ENCODE measurements at places on chromosomes 1 and 21.

- H3K36me3 ChIP-seq = no peaks in the 10 kb centered on the region
- no peak overlapping the region for H3K4me3 ChIP-seq
- peaks cover 25% of the 10 kb centered on the region for H3K27me3 ChIP-seq
- no peak for DNase-seq
- no peaks in the 10 kb centered on the region for H3K4me1 ChIP-seq
- H3K27ac ChIP-seq = no peak overlapping the region
Measured at GRCh38 chr1:87176087-87176486, 152.6 kb upstream of the LMO4 start.

- H3K27ac ChIP-seq = no peak overlapping the region
- H3K27me3 ChIP-seq = no peaks in the 10 kb centered on the region
- no peaks in the 10 kb centered on the region for H3K36me3 ChIP-seq
- no peaks in the 10 kb centered on the region for H3K4me1 ChIP-seq
Measured at GRCh38 chr21:36552434-36552785, 72.5 kb upstream of the CLDN14 start.

DNA sequence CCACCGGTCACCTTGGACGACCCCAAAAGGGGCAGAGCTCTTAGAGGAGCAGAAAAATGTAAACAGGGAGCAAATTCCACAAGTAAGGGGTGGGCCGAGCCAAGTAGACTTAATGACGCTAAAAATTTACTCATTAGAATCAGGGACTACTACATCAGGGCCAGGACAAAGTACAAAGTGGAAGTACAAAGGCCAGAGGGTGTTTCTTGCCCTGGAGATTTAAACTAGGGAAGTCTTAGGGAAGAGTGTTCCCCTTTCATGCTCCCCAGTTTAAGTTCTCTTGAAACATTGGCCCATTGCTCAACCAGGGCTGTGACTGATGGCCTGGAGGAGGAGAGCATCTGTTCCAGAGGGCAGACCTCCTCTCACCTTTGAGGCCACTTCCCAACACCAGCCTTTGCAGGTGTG lies 48.6 kb downstream of the BACH1 start:
- peaks cover 31% of the 10 kb centered on the region for H3K36me3 ChIP-seq
- H3K4me1 ChIP-seq = no peaks in the 10 kb centered on the region
- H3K27ac ChIP-seq = no peak overlapping the region
- no peaks in the 10 kb centered on the region for H3K27me3 ChIP-seq

GRCh38 chr1:78591971-78592370 lies 28.3 kb upstream of the IFI44L start:
- H3K4me3 ChIP-seq = no peak overlapping the region
- no peak for DNase-seq
- H3K27me3 ChIP-seq = no peaks in the 10 kb centered on the region
- no peaks in the 10 kb centered on the region for H3K4me1 ChIP-seq

- no peak for DNase-seq
- peaks cover 21% of the 10 kb centered on the region for H3K4me1 ChIP-seq
- H3K27ac ChIP-seq = peak overlapping the region; percentile 18
- no peaks in the 10 kb centered on the region for H3K27me3 ChIP-seq
- no peak overlapping the region for H3K4me3 ChIP-seq
Measured at GRCh38 chr1:41767534-41768525, 150.9 kb downstream of the HIVEP3 start.

DNA sequence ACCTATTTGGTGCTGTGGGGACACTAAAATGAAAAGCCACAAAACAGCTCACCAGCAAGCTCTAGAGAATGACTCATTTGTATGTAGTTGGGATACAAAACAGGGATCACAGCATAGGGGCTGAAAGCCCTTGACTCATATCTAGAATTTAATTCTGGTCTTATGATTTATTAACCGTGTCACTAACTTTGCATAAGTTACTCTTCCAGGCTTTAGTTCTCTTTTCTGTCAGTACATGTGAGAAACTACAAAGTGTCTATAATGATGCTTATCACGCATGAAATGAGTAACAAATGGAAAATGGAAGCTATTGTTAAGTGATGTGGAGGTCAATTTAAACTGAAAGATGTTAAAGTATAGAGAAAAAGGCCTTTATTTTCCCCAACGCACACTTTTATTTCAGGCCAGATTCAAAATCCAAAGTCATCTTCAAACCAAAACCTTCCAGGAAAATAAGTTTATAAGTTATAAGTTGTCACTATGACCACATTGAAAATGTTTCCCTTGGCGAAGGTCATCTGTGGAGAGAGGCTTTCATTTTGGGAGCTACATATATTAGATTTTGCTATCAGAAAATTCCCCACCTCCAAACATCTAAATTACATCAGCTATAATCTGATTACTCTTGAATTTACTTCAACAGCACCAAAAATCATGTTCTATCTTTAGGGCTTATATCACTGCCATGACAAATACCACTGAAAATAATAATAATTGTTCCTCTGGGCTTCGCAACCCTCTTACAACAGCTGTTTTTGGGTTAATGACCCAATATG lies 430.5 kb downstream of the MRPL39 start:
- no peaks in the 10 kb centered on the region for H3K4me1 ChIP-seq
- H3K4me3 ChIP-seq = no peak overlapping the region
- no peaks in the 10 kb centered on the region for H3K36me3 ChIP-seq
- H3K27me3 ChIP-seq = no peaks in the 10 kb centered on the region
- no peak overlapping the region for H3K27ac ChIP-seq

DNA sequence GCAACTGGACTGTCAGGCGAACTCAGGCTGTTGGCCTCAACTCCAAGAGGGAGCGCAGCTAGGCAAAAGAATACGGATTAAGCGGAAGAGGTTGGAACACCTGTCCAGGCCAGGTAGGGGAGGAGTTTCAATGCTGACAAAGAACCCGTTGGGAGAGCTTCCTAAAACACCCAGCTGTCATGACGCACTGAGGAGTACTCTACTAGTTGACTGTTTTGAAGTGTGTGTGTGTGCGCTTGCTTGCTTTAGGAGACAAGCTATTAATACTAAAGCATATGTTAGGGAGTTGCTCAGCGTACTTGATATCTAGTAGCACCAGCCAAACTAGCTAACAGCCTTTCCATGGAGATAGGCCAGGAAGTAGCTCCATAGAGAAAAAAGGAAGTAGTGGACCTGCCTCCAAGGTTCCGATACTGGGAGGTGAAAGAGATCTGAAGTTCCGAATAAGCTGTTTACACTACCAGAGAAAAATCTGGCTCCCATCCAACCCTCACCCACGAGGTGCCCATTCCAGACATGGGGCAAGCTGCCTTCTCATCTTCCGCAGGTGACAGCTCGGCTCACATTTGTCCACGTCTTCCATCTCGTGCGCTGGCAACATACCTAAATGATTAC lies 974 bp upstream of the FNBP1L start:
- peak overlapping the region; percentile 92 for H3K4me3 ChIP-seq
- H3K27ac ChIP-seq = no peak overlapping the region
- no peaks in the 10 kb centered on the region for H3K36me3 ChIP-seq
- peaks cover 30% of the 10 kb centered on the region for H3K4me1 ChIP-seq

DNA sequence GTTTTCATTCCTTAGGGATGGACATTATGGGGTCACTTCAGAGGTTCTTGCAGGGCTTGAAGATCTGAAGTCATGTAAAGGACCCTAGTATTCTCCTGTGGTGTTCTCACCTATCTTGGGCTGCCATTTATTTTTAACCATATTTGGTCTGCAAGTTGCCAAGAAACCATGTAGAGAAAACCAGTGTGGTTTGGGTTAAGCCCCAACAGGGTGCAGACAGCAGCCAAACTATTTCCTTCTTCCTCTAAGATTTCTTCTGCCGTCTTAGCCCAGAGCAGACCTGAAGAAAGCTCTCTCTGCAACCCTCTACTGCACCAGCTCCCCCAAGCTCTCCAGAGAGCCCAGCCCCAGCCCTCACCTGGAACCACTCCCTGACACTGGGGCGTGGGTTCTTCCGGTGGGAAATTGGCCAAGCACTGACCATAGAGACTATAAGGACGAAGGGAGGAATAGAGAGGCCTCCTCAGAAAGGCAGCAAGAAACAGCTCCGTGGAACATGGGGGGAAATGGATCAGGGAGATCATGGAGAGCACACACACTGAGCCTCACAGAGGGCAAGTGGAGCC lies 136.6 kb downstream of the SYF2 start:
- H3K27ac ChIP-seq = no peak overlapping the region
- H3K36me3 ChIP-seq = no peaks in the 10 kb centered on the region
- no peak for DNase-seq
- peaks cover 15% of the 10 kb centered on the region for H3K27me3 ChIP-seq
- H3K4me3 ChIP-seq = no peak overlapping the region
- H3K4me1 ChIP-seq = peaks cover 12% of the 10 kb centered on the region

DNA sequence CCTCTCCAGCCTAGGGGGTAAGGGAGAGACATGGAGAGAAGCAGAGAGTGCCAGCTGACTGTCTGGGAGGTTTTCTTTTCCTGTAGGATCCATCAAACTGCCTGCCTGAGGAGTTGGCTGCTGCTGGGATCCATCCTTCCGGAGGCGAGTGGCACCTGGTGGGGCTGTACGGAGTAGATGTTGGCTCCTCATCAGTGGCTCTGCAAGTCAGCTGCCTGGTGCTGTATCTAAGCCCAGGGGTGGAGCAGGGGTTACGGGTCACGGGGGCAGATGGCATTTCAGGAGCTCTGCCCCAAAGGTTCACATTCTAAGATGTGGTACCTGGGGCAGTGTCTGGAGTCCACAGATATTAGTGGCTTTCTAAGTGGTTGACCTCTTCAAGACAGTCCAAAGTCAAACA lies 128.0 kb downstream of the ACTL8 start:
- H3K27ac ChIP-seq = no peak overlapping the region
- H3K36me3 ChIP-seq = no peaks in the 10 kb centered on the region
- no peaks in the 10 kb centered on the region for H3K27me3 ChIP-seq

Data from DND-41 (cell line).